ENCODE measurements at places on chromosomes 6 and 20.
A peak's percentile ranks its signal among the peaks of the same experiment; 100 is the strongest.

DNA sequence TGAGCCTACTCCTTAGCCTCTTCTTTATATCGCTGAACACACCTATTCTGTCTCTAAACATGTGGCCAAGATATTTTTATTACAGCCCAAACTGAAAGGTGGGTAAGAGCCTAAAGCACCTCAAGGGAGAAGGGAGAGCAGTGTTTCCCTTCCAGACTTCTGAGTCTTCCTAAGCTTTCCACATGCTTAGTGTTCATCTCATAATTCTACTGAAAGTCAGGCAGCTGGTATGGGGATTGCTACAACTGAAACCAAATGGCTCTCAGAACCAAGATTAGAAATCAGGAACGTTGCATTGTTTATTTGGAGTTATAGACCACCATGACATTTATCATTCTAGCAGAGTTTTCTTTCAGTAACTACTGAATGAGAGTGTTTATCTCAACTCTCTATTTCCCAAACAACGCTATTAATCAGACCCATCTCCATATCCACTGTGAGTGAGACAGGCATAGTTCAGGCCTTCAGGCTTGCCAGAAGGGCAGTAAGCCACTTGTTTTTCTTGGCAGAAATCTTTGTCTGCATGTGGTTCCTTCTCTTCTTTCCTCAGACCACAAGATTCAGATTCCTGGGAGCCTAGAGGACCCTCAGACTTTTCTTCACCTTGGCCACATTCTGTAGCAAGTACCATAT, 22.8 kb downstream of the VGLL2 start:
- DNase-seq = no peak

- DNase-seq = peak; percentile 23
Measured at GRCh38 chr20:43752561-43753301, 25.9 kb upstream of the GTSF1L start.

GRCh38 chr20:953742-954141, 37.6 kb upstream of the ANGPT4 start:
- DNase-seq = no peak

DNA sequence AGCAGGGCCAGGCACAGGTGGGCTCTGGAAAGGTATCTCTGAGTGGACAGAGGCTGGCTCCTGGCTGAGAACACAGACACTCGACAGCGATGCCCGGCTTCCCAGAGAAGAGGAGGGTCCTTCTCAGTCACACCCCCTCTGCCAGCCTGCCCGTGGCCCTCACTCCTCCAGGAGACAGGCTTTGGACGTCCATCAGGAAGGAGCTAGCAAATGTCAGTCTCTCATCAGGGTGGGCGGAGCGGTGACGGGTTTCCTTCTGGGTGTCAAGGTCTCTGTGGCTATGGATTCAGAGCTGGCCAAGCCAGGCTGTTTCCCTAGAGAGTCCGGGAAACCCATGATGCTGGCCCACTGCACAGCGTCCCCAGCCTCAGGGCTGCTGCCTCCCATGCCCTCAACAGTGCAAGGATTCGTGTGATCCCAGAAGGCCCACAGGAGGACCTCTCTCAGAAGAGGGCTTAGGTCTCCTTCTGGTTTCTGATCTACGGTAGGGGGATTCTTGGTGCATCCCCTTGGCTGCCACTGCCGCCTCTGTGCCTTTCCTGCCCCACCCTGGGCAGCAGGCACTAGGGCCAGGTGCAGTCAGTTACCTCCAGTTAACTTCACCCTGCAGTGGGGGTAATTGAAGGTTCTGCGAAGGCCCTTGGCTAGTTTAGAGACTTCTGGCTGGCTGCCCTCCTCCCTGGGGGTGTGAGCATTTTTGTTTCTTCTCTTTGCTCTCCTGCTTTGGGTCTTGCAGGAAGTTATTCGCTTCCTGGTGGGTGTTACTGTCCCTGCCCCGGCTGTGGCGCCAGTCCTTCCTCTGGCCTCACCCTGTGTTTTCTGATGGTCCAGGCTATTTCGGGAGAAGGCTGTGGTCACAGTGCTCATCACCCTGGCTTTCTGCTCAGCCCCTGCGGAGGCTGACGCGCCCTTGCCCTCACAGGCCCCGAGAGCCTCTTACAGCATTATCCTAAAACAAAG, 80.2 kb downstream of the CDH4 start:
- no peak for DNase-seq

- no peak for DNase-seq
Measured at GRCh38 chr6:75493400-75494064, at the start of gene FILIP1. FILIP1 (minus strand) TSS chr6:75493800; CDS start chr6:75414972, 78,828 bp downstream.

DNA sequence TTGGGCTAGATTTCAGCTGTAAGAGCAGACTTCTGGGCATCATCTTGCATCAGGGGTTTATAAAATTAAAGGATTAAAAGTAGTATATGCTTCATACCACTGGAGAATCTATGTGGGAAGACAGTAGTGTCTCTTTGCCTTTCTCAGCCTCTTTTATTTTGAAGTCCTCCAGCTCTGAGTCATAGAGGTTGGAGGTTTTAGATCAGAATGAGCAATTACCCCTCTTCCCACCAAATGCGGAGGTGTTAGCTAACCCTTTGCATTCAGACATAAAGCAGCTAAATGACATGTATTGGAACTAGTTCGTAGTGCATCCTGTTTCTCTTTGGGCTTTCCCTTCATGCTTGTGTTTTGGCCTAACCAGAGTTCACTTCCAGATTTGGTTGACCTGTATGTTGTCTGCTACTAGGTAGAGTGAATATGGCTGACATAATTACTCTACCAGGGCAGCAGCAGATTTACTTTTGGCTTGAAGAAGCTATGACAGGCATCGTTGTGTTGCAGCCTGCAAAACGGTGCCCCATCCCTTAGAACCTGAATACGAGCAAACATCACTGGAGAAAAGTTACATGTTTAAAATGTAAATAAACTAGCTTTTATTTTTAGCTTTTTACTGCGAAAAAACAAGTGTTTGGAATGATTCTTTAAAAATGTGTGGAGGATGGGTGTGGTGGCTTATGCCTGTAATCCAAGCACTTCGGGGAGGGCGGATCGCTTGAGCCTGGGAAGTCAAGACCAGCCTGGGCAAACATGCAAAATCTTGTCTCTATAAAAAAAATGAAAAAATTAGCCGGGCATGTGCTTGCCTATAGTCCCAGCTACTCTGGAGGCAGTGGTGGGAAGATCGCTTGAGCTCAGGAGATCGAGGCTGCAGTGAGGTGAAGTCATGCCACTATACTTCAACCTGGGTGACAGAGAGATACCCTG, 82.2 kb downstream of the MYO6 start:
- DNase-seq = peak; percentile 6

DNA sequence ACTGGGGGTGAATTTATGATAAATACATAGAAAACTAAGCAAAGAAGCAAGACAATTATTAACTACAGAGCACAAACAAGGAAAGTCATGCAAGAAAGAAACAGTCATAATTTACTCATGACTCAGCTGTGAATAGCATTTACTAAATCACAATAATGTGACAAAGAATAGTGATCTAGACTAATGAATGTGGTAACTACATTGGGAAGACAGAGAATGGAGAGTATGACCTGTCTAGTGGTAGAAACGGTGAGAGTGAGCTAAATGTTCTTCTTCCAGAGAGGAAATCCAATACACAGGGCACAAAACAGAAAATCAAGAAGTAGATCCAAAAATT, 153.5 kb upstream of the DST start:
- no peak for DNase-seq

- DNase-seq = no peak
Measured at GRCh38 chr20:16308754-16309153, 264.5 kb downstream of the KIF16B start.

DNA sequence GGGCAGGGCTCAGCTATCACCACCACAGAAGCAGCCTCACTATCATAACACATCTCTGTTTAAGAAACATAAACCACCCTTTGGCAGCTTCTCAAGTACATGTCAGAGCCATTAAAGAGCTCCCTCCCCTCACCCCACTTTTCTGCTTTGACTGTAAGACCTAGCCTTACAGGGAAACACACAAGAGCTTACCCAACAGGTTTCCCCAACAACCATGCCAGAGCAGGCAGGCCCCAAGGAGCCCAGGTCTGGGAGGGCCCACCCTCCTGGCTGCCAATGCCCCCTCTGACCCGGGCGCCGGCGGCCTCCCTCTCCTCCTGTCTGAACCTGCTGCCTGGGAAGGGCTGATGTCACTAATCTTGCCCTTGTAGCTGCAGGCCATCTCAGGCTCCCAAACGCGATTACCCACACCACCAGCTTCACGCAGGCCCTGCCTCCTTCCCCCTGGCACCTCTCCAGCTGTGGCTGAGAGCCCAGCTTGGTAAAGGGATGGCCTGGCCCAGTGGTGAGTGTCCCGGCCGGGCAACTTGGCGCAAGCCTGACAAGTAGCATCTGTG, 402.0 kb downstream of the MAFB start:
- DNase-seq = no peak

GRCh38 chr20:5657190-5657875, 92.9 kb upstream of the SHLD1 start:
- no peak for DNase-seq

DNA sequence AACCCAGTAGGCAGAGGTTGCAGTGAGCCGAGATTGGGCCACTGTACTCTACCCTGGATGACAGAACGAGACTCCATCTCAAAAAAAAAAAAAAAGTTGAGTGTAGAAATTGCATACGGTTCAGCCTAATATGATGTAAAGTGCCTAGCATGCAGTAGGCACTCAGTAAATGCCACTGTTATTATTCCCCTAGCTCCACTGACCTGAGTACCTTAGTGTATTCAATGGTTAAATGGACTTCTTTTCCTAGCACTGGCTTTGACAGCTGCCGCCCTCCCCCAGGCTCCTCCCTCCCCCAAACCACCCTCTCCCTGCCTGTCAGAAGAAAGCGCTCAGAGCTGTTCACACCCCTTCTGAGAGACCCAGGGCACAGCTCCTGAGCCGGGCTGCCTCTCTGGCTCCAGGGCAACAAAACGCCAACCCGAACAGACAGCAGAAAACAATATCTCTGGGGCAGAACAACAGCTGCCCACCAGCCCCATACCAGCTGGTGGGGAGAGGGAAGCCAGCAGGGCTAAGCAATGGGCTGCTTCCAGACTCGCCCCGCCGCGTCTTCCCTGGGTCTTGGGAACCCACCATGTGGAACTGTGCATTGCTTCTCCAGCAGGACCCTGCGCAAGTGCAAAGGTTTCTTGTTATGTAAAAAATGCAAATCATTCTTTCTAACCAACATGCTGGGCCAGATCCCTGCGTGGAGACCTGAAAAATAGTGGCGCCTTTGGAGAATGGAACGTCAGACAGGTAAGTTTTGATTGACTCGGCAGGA, 4.5 kb downstream of the CPNE5 start:
- DNase-seq = no peak

GRCh38 chr6:119207971-119208725, 129.7 kb upstream of the FAM184A start:
- DNase-seq = no peak

- no peak for DNase-seq
Measured at GRCh38 chr6:18457065-18457737, 70.1 kb downstream of the RNF144B start.

- no peak for DNase-seq
Measured at GRCh38 chr6:18978337-18979128, 591.4 kb downstream of the RNF144B start.

DNA sequence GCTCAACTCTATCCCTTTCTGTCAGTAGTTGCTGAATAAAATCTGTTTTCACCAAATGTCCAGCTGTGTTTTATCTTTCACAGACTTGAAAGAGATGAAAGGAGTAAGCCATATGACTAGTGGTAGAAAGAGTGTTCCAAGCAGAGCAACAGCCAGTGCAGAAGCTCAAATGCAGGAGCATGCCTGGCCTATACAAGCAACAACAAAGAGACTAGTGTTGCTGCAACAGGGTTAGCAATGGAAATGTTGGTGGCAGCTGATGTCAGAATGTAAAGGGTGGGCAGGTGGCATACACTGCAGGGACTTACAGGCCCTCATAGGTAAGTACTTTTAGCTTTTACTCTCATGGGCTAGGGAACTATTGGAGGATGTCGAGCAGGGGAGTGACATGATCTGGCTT, 5.2 kb upstream of the HINT3 start:
- DNase-seq = no peak
